K562 (cell line): ENCODE measurements at places on chromosomes 2 and 18.

GRCh38 chr2:184294831-184295230 is 303.5 kb upstream of the ZNF804A start:
- no peak for DNase-seq

DNA sequence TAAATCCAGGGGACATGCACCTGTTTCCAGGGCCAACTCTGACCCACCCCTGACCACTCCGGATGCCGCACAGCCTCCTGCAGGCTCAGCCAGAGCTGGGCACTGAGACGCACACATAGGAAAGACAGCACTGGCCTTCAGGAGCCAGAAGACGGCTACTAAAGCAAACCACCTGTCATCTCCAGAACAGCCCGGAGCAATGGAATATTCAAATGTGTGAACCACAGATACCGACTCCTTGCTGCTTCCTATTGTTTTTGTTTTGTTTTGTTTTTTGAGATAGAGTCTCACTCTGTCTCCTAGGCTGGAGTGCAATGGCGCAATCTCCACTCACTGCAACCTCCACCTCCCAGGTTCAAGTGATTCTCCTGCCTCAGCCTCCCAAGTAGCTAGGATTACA is 94.0 kb downstream of the LAMA1 start:
- no peak for DNase-seq

- no peak for DNase-seq
Measured at GRCh38 chr18:61900504-61901281, 7.9 kb upstream of the RNF152 start.

GRCh38 chr2:156332284-156332533 is 312 bp downstream of the NR4A2 start:
- no peak for DNase-seq

DNA sequence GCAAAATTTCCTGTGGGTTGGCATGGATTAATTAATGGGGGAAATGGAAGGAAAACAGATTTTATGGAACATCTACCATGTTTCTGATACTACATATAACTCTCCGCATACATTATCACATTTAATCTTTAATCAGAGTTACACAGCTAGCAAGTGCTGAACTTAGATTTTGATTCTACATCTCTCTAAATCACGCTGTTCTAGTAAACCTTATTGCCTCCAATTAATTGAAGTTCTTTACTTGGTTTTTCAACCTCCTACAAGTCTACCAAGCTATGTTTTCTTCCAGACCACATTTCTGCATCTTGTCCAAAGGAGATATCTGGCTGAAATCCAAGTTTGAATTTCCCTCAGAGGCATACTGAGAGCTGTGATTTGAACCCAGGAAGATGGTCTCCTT is 125.8 kb upstream of the GAREM1 start:
- no peak for DNase-seq

DNA sequence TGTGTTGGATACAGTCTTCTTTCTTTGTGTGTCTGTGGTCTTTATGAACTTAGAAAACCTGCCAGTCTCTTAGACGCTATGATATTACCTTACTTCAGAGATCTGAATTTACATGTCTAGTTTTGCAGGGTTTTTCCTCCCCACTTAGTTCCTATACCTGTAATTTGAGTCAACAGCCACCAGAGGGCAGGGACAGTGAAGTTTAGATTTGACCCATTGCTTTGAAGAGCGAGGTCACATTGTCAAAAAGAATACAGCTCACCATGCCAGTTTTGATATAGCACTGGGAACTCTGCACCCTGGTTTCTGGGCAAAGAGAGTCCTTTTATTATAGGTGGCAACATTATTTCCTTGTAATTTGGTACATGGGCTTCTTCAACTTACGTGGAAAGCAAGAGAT is 102.3 kb downstream of the MAPK4 start:
- DNase-seq: peak; percentile 39

DNA sequence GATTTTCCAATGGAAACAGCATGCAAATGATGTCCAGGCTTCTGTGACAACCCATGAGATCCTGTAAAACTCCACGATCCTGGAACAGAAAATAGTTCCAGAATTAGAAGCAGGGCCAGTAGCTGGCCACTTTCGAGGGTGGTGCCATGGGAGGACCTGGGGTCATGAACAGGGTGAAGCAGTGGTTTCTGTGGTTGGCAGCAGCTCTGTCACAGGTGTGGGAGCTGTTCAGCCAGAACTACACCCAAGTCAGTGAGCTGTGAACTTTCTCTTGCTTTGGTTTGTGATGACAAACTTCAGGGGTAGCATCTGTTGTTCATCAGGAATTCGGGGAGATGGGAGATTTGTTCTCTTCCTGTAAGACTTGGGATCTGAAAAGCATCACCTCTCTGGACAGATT is 314.4 kb upstream of the NT5C1B start:
- no peak for DNase-seq

DNA sequence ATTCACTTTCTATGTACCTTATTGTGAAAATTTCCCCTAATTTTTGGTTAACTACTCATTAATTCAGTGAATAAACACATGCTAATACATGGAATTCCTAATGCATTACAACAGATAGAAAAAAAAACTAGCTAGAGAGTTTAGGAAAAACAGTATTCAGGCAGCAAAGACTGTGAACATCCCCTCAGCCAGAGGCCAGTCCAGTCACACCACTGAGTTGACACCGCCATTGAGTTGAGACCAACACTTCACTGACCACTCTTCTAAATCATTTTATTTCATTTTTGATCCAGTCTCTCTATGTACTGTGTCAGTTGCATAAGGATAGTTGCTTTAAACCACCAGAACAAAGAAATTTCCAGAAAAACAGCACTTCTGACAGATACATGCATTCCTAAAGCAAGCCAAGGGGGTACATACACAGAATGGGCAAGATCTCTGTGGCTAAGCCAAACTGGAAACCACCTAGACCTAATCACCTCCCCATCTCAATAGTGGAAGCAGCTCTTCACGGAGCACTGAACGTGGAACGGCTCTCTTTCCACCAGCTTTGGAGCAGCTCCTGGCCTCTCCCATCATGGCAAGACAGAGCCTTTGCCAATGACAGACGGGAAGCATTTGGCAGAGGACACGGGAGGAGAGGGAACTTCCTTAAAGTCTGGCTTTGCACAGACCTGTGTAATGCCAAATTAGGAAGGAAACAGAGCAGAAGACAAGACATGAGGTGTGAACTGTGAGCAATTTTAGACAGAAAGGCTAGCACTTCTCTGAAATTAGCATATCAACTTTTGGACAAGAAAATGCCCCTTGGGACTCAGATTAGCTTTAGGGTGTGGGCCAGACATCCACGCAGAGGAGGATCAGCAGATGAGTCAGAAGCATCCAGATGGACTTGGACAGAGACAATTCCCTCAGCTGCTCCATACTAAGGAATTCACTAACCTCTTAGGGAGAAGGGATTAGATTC is 36.4 kb downstream of the CACNB4 start:
- DNase-seq: no peak

GRCh38 chr2:41647468-41648050 is 400.3 kb upstream of the PKDCC start:
- DNase-seq: no peak

DNA sequence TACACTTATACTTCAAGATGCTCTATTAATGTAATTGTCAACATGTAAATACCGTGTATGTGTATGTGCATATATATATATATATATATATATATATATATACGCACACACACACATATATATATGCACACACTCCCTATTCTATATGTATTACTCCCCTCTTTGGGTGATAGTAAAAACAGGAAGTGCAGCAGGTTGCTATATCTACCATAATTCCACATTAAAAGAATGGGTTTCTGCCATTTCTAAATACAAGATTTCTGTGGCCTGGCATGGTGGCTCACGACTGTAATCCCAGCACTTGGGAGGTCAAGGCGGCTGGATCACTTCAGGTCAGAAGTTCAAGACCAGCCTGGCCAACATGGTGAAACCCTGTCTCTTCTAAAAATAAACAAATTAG is 77.0 kb downstream of the OTX1 start:
- no peak for DNase-seq

GRCh38 chr2:156456616-156457015 is 20.4 kb downstream of the GPD2 start:
- DNase-seq: no peak

GRCh38 chr18:48780201-48780912 is 170.4 kb downstream of the SMAD7 start:
- DNase-seq: peak; percentile 15
